ENCODE measurements at places on chromosomes 4 and X. TPM values are rescaled to one million over a fixed set of nuclear protein-coding genes. Genes with fewer than 3 reads are reported as not detected.

KLF8 gene
- total RNA-seq = 6.4 TPM

LNX1 gene
- total RNA-seq = 4.5 TPM

SMIM31 gene
- not detected for total RNA-seq

ATP1B4 gene
- total RNA-seq = 1.4 TPM

GRCh38 chr4:5704276-5704675, 4.1 kb downstream of the EVC2 start:
- no peaks in the 10 kb centered on the region for H3K27me3 ChIP-seq
- H3K4me1 ChIP-seq = peaks cover 20% of the 10 kb centered on the region
- no peak overlapping the region for H3K4me3 ChIP-seq
- no peaks in the 10 kb centered on the region for H3K36me3 ChIP-seq

- no peak overlapping the region for H3K4me3 ChIP-seq
- no peak overlapping the region for H3K27ac ChIP-seq
- H3K36me3 ChIP-seq = no peaks in the 10 kb centered on the region
- H3K4me1 ChIP-seq = no peaks in the 10 kb centered on the region
- no peaks in the 10 kb centered on the region for H3K27me3 ChIP-seq
These were observed 483.4 kb downstream of the RPA4 start for GRCh38 chrX:97367125-97367524.

DNA sequence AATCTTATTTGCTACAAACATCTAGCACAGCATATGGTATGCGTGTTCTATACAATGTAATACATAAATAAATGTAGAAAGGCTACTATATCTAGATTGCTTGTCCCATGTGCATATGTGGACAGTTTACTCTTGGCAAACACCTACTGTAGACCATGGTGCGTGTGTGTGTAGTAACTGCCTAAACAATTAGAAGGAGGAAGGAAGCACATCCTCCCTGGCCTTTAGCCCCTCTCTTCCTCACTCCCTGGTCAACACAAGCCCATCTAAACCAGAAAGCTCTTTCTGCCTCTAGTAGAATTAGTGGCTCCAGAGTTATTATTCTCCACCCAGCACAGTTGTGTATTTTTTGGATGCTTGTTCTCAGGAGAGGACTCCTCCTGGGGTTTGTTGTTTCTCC, 73.9 kb downstream of the KDR start:
- no peak overlapping the region for H3K4me3 ChIP-seq
- no peak overlapping the region for H3K27ac ChIP-seq
- no peaks in the 10 kb centered on the region for H3K27me3 ChIP-seq
- H3K4me1 ChIP-seq = no peaks in the 10 kb centered on the region
- H3K36me3 ChIP-seq = no peaks in the 10 kb centered on the region

- no peaks in the 10 kb centered on the region for H3K4me1 ChIP-seq
- no peaks in the 10 kb centered on the region for H3K27me3 ChIP-seq
- H3K4me3 ChIP-seq = no peak overlapping the region
- DNase-seq = no peak
- H3K27ac ChIP-seq = no peak overlapping the region
These were observed 12.6 kb upstream of the GBA3 start for GRCh38 chr4:22680065-22680642.
